ENCODE measurements at places on chromosomes 11 and 22.

DNA sequence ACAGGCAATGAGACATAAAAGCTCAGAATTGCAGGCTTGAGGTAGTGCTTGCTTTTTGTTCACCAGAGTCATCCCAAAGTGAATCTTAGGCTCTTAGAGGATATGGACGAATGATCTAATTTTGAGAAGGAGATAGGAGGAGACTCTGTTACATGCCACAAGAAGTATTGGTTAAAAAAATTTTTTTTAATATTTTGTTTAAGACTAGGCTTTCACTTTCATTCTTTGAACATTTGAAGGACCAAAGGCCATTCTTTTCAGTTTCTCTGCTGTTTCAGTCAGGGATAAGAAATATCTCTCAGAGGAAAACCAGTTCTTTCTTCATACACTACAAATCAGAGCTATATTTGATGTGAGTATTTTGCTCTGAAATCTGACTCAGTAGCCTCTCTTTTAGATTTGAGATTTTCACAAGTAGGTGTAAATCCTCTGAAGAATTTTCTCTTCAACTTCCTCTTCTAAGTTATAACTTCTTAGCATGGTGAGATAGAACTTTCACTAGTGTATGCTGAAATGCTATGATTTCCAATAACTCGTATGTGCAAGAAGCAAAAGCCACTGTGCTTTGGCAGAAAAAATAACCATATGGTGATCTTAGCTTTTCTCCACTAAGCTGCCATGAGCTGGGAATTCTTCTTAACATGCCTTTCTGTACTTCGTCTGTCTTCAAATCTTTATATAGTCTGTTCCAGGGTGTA, 24.1 kb upstream of the FAM181B start:
- DNase-seq: no peak

DNA sequence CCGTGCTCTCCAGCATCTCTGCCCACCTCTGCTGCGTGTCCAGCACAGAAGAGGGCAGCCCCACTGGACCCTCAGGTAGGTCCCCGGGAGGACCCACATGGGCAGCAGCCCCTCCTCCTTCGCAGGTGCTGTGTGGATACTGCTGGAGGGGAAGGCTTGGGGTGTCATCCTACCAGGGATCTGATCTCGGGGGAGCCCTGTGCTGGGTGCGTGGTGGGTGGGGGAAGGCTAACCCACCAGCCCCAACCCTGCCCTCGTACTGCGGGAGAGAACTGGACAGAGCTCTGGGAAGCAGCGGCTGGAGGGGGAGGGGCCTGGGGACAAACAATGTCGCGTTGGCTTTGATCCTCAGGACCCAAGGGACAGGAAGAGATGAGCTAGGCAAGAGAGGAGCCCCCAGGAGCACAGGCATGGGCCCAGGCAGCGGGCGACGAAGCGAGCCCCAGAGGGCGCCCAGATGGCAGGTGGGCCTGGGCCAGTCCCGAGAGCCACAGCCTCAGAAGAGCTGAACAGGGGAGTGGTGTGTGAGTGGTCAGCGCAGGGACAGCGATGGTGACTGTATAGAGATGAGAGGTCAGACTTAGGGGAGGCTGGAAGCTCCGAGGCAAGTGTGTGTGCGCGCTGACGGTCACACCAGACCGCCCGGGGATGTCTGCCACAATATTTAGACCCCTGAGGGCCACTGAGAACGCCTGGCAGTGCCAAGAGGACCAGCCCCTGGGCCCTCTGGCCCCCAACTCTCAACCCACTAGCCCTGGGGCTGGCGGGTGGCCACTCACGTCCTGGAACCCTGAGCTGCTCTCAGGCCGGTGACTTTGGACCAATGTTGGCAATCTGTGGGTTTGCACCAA, 1.4 kb upstream of the PIM3 start:
- DNase-seq: no peak

- DNase-seq: no peak
Observed at GRCh38 chr11:71191201-71191600, 61.2 kb downstream of the SHANK2 start.

DNA sequence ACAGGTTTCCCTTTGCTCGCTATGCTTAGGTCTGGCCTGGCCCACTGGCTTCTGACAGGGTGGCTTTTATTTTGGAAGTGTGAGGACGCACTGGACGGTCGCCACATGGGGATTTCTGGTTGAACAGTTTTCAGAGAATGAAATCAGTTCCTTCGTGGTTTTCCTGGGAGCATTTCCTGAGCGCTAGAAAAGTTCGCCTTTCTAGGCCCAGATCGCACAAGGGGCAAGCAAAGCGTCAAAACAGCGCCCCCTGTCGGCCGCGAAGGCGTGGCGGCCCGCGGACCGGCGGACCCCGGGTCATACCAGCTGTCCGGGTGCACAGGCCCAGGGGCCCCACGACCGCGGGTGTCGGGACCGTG, 12.7 kb upstream of the CYP2R1 start:
- no peak for DNase-seq

DNA sequence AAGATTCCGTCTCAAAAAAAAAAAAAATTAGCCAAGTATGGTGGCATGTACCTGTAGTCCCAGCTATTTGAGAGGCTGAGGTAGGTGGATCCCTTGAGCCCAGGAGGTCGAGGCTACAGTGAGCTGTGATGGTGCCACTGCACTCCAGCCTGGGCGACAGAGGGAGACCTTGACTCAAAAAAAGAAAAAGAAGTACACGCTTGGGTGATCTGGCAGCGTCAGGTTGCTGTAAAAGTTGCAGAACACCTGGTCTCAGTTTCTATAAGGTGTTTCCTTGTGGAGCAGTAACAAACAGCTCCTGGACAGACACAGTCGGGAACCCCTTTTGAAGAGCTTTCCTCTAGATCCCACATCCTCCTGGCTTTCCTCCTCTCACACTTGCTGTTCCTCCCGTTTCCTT, 45.8 kb downstream of the SCGB1A1 start:
- DNase-seq: no peak

DNA sequence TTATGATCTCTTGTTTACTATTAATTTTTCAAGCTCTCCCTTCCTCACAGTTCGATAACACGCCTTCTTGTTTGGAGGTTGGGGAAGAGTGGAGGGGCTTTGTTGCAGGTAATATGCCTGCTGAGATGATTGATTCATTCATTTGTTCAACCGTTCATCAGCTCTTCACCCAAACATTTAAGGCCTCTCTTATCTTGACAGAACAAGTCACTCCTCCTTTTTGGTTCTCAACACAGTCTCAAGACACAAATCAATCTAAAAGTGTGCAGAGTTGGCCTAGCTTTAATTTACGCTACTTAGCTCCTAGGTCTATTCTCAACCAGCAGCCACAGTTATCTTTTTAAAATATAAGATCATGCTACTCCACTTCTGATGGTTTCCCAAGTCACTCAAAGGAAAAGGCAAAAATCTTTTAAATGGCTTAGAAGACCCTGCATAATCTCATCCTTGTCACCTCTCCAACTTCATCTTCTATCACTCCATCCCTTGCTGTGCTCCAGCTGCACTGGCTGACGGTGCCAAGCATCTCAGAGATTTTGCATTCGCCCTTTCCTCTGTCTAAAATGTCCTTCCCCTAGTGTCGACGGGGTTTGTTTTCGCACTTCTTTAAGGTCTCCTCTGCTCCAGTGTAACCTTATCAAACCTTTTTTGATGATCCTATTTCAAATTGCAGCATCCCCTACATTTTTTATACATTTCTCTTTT, 60.3 kb downstream of the AMBRA1 start:
- DNase-seq: no peak

GRCh38 chr11:119624102-119624615, 104.8 kb downstream of the NECTIN1 start:
- DNase-seq: no peak

GRCh38 chr11:821512-822371, 3.0 kb downstream of the PNPLA2 start:
- no peak for DNase-seq

DNA sequence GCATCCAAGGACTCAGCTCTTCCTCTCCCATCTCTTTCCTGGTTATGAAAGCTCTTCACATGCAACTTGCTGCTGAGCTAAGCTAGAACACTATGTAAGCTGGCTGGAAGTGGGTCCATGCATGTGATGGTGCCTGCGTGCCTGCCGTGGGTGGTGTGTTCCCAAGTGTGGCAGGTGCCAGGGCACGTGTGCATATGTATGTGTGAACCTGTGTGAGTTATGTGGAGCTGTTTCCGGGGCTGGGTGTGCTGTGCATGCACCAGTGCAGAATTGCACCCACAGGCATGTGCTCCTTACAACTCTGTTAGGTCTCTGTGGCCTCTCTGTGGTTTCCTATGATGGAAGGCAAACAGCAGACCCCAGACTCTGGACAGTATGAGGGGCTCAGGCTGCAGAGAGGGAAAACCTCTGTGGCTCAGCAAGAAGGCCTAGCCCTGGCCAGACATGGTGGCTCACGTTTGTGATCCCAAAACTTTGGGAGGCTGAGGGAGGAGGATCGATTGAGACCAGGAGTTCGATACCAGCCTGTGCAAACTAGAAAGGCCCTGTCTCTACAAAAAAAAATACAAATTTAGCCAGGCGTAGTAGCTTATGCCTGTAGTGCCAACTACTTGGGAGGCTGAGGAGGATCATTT, 4.1 kb upstream of the P2RY6 start:
- no peak for DNase-seq

DNA sequence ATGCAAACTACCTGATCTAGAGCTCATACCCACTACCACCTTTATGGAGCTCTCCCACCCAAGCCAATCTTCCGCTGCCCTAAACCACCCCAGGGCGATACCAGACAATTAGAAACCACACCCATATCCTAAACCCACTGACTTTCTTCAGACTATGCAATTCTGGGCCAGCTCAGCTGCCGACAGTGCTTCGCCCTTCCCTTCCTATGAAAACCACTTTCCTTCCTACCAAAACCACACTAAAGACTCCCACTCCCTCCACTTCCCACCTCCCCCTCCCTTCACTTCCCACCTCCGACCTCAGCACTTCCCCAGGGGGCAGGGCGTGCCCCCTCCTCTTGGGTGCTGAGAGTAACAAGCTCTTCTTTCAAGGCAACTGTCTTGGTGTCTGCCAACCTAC, 25.1 kb downstream of the B3GAT1 start:
- DNase-seq: no peak

DNA sequence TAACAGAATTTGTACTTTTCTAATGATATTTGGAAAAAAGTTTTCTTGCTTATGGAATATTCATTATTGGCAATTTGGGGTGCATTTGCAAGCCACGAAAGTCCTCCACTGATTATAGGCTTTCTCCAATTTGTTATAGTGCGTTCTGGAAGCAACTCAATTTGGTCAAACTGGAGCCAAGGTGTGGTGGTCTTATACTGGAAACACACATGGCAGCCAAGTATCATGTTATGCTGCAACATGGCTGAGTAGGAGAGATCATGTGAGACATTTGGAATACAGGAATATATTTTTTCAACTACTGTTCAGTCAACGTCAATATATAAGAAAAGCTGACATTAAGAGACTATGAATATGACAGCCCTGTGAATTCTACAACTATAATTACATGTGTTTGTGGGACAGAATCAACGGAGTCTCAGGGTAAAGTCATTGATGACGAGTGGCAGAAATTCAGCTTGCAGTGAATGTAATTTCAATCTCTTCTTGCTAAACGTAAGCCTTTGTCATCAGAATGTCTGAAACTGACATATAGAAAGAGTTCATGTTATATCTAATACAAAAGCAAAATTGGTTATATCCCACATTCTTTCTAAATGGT, 83.8 kb upstream of the FIBIN start:
- DNase-seq: no peak

- no peak for DNase-seq
Observed at GRCh38 chr11:78140392-78141077, 1.1 kb upstream of the ALG8 start.

DNA sequence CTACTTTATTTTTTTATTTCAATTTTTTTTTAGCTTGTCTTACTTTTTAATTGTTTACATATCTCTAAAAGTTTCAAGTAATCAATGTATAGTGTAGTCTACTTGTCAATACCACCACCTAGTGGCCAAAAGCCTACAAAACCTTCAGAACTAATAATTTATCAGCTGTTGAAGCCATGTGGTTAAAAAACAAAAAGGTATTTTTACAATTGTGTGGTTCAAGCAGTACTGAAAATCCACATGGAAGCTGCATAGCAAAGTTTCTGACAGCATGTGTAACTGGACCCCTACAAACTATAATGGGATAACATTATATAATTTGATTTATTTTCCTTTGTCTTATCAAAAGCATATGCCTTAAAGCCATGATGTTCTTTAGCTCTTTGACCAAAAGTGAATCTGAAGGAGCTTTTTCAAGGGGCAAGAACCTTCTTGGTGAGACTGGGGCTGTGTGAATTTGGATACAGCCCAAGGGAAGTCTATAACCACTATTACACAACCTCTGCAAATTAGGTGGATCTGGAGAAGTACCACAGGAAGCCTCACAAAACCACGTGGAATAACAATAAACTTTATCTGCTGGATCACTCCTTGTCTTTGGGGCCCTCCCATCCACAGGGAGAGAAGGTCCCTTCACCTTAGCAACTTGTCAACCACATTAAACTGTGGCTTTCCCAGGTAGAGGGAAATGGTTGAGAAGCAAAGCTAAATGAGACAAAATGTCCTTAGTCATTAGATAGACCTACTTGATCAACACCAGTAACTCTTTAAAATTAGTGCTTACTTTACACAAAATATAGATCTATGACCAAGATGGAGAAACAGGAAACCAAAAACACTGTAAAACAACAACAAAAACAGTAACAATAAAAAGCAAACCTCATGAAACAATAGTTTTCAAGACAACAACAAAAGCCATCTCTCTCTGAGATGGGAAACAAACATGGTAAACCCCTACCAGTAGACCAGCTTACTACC, 9.9 kb downstream of the NARS2 start:
- peak; percentile 45 for DNase-seq

- DNase-seq: no peak
Observed at GRCh38 chr11:114077482-114078305, 18.2 kb downstream of the ZBTB16 start.

- DNase-seq: no peak
Observed at GRCh38 chr22:30695871-30696655, 1.4 kb downstream of the OSBP2 start.

GRCh38 chr22:25404556-25404927, 159.9 kb upstream of the GRK3 start:
- no peak for DNase-seq

DNA sequence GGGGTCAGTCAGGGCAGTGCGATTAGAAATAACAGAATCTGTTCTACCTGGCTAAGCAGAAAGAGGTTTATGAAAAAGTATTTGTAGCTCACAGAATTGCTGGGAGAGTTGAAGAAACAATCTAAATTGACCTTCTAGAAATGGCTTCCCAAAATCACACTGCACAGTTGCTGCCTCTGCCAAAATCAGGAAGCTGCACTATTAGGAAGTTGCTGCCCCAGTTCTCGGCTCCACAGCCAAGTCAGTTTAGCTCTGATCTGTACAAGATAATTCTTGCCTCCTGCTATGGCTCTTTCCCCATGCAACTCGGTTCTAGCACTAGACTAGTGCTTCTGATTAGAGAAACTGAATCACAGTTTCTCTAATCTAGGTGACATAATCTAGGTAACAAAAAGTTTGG, 16.0 kb upstream of the CCDC90B start:
- DNase-seq: no peak

GRCh38 chr22:25153961-25154666, 45.5 kb upstream of the CRYBB3 start:
- no peak for DNase-seq

DNA sequence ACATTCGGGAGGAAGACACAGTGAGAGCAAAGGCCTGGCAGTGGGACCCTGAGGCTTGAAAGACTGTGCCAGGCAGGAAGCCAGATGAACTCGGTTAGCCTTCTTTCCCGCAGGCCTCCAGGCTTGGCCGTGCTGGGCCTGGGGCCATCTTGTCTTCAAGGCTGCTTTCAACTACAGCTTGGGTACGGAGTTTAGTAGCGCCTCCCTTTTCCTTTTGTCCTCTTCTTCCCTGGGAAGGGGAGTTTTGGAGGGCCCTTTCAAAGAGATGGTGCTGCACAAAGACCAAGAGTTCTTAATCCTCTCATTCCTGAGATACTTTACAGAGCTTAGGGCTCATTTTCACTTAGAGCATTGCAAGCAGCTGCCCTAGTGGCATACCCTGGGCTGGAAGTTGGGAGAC, 87.5 kb downstream of the TP53I11 start:
- DNase-seq: no peak

All from SJSA1 (cell line).